ENCODE measurements at places on chromosomes 7 and 10.

DNA sequence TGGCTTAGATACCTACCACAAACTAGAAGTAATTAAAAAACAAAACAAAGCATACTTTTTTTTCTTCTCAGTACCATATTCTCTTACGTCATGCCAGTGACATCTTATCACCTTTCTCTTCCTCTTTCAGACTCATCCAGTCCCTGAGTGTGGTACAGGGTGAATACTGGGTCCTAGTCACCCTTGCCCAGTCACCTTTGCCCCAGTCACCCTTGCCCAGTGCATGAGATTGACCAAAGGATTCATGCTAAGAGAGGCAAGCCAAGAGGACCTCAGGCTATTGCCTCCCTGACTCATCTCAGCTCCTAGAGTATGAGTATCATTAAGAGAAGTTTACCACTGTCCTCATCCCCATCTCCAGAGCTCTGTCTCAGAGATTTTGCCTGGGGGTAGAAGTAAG lies 10.0 kb upstream of the TSPAN12 start:
- no peak for DNase-seq

- DNase-seq: peak; percentile 78
These were observed 154.3 kb upstream of the LAMB4 start for GRCh38 chr7:108284349-108285002.

DNA sequence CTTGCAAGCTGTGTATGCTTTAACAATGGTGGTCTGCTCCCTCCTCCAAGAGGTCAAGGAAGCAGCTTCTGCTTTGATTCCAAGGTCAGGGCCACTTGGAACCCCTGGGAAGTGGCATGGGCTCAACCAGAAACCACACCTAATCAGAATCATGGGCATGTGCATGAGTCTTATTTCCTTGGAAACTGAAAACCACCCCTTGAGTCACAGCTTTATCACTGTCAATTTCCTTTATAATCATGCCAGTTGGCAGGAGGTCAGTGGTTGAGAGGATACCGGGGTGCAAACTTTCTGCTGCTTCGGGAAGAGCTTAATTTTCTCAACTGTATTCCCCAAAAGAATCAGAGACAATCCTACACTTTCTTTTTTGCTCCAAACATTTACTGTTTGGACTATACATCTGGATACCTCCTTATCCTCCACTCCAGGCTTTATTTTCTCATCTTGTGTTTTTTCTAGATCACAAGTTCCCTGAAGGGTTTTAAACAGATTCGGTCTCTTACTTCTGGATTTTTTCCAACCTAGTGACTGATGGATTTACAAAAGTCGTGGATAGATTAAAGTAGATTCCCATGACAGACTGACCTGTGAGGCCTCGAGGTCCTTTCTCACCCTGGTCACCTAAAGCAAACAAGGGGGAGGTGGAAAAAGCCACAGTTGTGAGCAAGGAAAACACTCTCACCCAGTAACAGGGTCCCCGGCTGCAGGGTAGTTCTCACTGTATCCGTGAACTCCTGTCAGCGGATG lies 36.0 kb downstream of the COL17A1 start:
- no peak for DNase-seq

DNA sequence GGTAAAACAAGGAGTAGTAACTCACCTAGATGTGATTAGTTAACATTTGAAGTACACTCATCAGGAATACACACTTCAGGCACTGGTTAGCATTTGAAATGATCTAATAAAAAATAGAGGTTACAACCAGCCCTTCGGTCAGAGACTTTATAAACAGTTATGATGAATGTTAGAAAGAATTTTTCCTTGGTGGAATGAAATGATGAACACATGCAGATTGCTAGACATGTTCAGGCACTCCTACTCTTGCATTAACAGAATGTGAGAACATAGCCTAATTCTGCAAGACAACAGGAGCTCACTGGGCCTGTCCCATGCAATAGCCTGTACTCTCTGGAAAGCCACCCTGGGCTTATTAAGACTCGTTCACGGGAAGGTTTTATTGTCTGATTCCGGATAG lies 47.3 kb upstream of the TECTB start:
- no peak for DNase-seq

DNA sequence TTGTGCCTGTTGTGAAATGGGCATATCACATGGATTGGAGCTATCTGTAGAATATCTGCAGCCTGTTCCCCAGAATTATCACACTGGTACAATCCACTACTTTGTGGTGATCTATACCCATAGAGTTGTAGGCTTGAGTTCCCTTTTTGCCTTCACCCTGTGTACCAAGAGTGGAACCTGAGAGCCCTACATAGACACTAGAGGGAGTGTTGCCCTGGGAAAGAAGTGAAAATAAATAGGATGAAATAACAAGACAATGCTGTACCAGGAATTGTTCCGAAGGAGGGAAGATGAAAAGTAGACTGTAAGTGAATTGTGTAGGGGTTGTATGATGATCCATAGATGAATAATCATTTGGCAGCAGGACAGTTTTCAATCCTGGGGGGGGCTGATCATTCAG lies 9.0 kb downstream of the SORCS3 start:
- peak; percentile 20 for DNase-seq

DNA sequence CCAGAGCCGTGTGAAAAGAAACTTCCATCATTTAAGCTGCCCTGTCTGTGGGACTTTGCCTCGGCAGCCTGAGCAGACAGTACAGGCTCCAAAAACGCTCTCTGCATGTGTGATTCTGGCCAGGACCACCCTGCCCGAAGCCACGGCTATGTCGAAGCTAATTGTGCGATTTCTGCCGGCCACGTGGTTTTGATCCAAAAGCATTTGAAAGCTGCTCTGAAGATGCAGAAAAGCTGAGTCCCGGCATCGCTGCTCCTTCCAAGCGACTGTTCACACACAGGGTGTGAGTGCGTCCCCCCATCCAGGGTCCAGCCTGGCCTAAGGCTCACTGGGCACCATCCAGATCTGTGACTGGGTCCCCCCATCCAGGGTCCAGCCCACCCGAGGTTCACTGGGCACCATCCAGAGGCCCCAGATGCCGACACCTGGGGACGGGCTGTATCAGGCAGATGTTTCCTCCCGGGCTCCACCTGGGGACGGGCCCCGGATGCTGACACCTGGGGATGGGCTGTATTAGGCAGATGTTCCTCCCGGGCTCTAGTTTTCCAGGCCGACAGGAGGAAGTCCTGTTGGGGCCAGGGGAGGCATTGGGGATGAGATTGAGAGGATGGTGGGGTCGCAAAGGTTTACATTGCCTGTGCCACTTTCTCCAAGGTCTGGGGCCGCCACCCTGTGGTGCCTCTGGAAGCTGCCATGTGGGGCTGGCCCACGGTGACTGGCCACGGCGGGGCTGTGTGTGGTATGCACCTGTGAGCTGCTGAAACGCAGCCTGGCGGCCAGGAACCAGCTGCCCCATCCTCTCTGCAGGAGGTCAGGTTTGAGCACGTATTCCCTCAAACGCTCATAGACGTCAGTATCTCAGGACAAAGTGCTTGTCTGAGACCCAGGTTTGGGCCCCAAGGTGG lies 527.4 kb downstream of the DNAJB6 start:
- no peak for DNase-seq

DNA sequence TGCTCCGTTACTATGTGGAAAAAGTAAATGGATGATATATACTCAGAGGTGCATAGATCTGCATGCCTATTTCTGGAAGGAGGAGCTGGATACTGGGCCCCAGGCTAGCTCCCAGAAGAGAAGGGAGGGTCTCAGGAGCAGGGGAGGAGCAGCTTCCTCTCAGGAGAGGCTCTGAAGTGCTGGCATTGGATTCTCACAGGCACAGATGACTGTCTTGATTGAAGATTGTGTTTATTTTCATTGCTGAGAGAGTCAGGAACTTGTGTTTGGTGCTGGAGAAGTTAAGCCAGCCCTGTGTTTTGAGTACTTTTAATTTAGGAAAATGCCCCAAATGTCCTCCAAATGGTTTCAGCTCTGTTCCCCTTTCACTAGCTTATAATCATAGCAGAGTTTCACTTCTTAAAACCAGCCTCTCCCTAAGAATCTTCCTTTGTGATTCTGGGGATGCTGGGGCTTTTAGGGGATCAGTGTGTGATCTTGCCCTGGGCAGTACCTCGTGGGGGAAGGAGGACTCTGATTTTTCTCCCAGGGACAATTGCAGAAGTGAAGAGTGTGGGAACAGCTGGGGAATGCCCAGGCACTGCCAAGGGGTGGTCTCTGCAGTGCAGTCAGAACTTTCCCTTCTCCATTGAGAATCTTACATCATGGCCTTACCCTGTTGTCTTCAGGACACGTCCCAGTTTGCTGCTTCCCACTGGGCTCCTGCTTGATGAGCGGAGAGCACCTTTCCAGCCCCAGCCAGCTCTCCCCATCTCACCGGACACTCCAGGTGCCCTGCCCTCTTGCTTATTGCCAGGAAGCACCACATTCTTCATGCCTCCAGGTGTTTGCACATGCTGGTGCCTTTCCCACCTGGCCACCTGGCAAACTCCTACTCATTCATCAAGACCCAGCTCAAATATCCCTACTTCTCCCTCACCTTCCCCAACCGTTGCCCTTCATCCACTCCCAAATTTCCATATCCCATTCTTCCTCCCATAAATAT lies 102.8 kb downstream of the ARHGAP22 start:
- DNase-seq: no peak

DNA sequence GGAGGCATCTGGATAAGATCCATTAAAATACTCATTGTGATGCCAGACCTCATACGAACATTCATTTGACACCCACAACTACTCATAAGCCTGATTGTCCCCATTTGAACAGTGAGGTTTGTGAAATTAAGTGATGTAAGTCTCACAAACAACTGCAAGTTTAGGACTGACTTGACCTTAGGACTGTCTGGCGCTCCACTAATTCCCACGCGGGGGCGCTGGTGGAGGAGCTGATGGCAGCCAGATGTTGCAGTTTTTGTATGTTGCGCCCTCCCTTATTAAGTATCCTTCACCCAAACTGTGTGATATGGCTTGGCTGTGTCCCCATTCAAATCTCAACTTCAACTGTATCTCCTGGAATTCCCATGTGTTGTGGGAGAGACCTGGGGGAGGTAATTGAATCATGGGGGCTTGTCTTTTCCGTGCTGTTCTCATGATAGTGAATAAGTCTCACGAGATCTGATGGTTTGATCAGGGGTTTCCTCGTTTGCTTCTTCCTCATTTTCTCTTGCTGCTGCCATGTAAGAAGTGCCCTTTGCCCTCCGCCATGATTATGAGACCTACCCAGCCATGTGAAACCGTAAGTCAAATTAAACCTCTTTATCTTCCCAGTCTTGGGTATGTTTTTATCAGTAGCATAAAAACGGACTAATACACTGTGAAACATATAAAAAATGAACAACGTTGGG lies 20.3 kb upstream of the TIAL1 start:
- DNase-seq: no peak

- DNase-seq: no peak
These were observed 139.2 kb upstream of the PRR15 start for GRCh38 chr7:29424295-29424983.

DNA sequence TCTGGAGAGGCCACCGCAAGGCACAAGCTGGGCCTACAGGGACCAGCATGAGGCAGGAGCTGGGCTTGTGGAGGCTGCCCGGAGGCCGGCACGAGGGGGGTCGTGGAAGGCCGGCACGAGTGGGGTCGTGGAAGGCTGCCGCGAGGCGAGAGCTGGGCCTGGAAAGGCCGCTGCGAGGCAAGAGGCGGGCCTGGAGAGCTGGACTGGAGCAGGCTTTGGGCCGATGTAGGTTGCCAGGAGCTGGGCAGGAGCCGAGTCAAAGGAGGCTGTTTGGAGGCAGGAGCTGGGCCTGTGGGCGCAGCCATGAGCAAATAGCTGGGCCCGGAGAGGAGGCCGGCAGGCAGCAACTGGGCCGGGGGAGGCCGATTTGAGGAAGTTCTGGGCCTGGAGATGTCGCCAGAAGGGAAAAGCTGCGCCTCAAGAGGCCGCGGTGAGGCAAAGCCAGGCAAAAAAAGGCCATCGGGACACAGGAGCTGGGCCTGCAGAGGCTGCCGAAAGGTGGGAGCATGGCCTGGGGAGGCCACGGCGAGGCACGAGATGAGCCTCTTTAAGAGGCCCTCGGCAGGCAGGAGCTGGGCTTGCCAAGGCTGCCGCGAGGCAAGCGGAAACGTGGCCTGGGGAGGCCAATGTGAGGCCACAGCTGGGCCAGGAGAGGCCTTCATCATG lies 26.5 kb downstream of the MDH2 start:
- DNase-seq: no peak

- DNase-seq: no peak
These were observed 48.9 kb downstream of the FHIP2A start for GRCh38 chr10:114870486-114870885.

- no peak for DNase-seq
These were observed 658.6 kb downstream of the CCSER2 start for GRCh38 chr10:84987039-84987438.

DNA sequence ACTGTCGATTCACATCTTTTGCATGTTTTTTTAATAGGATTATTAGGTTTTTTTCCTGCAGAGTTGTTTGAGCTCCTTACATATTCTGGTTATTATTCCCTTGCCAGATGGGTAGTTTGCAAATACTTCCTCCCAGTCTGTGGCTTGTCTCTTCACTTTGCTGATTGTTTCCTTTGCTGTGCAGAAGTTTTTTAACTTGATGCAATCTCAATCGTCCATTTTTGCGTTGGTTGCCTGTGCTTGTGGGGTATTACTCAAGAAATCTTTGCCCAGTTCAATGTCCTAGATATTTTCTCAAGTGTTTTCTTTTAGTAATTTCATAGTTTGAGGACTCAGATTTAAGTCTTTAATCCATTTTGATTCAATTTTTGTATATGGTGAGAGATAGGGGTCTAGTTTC lies 95.4 kb downstream of the TBXAS1 start:
- no peak for DNase-seq

DNA sequence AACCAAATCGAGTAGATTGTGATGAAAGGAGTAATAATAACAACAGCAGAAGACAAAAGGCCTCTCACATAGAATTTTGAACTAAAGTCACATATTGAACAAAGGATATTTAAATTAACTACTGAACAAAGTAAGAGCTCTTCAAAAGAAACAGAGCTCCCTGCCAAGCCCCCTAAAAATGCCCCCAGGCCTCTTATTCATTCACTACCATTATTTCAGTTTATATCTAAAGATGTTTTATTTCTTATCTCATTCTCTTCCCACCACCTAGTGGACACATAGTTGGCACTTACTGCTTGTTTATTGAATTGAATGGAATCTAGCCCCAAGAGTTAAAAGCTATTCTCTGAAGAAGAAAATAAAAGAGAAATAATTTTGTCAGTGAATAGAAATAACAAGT lies 37.4 kb downstream of the VCL start:
- no peak for DNase-seq

- DNase-seq: no peak
These were observed 63.2 kb downstream of the PRPF18 start for GRCh38 chr10:13649844-13650520.

DNA sequence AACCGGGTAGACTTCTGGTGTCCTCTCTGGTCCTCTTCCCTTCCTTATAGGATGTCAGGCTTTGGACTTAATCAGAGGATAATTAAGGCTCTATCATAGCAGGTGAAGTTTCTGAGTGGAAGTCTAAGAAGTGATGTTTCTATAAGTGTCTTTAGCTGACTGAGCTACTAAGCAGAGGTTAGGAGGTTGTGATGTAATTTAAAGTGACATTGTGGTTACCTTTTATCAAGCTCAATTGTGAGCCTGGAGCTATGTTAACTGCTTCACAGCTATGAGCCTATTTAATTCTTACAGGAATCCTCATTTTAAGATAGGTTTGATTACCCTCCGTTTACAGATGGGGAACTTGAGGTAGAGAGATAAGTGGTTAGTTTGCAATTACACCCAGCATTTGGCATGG lies 365.1 kb downstream of the AUTS2 start:
- no peak for DNase-seq
